Osteoblast (primary cell): ENCODE measurements at places on chromosomes 3 and 15. TPM values are rescaled to one million over a fixed set of nuclear protein-coding genes. Genes with fewer than 3 reads are reported as not detected.

DNA sequence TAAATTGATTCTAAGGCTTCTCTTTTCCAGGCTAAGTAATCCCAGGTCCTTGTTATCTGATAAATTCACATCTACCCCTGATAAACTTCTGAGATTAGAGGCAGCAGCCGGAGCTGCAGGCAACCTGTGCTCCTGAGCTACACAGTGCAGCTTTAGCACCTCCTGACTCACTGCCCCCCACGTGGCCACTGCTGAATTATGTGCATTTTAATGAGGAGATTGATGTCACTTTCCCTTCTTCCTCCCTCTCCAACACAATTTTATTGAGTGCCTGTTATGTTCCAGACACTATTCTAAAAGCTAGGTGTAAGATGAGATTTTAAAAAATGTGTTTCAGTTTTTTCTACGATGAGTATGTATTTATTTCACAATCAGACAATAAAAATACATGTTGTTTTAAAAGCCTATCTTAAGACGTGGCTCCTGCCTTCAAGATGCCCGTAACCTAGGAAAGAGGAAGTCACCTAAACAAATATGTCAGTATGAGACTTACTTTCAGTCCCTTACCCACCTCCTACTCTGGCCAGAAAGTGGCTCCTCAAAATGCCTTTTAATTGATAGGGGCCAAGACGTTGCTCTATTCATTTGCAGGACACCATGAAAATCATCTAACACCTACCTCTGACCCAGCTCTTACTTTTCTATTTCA is 161.5 kb upstream of the PFN2 start:
- DNase-seq = no peak

Gene CAPN3
- total RNA-seq = 1.1 and 3.2 TPM in 2 replicates

Gene TUSC7
- total RNA-seq = not detected in 2 replicates

DNA sequence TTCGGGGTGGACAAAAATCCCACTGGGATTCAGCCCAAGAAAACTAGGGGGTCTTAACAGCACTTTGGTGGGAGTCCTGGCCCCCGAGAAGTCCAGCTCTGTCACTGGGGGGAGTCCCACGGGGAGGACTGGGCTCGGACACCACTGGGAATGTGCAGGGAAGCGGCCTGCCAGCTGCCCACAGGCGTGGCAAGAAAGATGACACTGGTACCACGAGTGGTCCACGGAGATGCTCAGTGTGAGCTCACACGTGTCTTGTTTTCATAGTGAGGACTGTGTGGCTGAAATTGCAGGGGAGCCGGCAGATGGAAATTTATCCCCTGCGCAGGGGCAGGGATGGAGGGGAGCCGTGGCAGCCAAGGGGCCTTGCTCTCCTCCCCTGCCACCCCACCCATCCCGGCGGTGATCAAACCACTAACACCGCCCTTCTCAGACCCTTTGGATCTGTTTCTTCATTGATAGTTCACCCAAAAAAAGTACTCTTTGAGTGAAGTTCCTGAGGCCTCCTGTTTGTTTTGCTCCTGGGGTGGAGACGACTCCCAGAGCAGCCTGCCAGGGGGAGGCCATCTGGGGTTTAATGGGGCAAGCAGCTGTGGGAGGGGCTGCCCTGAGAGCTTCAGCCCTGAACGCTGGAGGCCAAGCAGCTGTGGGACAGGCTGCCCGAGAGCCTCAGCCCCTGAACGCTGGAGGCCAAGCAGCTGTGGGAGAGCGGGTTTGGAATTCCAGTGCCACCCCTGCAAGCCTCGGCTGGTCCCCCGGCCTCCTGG is 130.9 kb downstream of the LRRK1 start:
- DNase-seq = peak; percentile 66

GRCh38 chr3:171428321-171428787 is 31.9 kb downstream of the TNIK start:
- no peak for DNase-seq

Gene KLHL40
- total RNA-seq = not detected in 2 replicates

DNA sequence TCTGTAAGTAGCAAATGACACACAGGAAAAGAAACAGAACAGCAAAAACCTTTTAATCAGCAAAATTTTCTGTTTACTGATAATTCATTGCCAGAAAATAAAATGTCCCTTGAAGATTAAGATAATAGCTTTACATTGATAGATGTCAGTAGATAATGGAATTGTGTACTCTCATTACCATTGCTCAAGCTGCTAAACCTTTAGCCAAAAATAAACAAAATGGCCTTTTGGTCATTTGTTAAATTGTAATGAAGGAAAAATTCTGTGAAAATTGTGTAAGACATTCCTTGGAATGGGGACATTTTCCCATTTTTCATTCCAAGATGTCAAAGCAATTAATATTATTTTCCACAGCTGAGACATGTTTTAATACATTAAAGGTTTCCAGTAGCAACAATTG is 189.8 kb downstream of the PLOD2 start:
- DNase-seq = no peak

GRCh38 chr3:58606693-58607092 is 29.5 kb upstream of the FAM107A start:
- no peak for DNase-seq

Gene CFAP20DC
- 2.2 and 4.7 TPM in 2 replicates for total RNA-seq

GRCh38 chr3:143791386-143791785 is 56.9 kb downstream of the SLC9A9 start:
- no peak for DNase-seq

- no peak for DNase-seq
Observed at GRCh38 chr3:80232760-80233159, 465.0 kb upstream of the ROBO1 start.
